ENCODE measurements at places on chromosomes 6 and 20. TPM values are rescaled to one million over a fixed set of nuclear protein-coding genes. Genes with fewer than 3 reads are reported as not detected.

- DNase-seq = no peak
- H3K27ac ChIP-seq = no peak overlapping the region
- no peaks in the 10 kb centered on the region for H3K36me3 ChIP-seq
- H3K4me1 ChIP-seq = no peaks in the 10 kb centered on the region
These were observed 58.1 kb downstream of the TMEM242 start for GRCh38 chr6:157265186-157265585.

- no peaks in the 10 kb centered on the region for H3K36me3 ChIP-seq
- H3K4me3 ChIP-seq = no peak overlapping the region
- H3K4me1 ChIP-seq = no peaks in the 10 kb centered on the region
- DNase-seq = no peak
- H3K27me3 ChIP-seq = no peaks in the 10 kb centered on the region
These were observed 315.2 kb downstream of the TFAP2A start for GRCh38 chr6:10099529-10100140.

DNA sequence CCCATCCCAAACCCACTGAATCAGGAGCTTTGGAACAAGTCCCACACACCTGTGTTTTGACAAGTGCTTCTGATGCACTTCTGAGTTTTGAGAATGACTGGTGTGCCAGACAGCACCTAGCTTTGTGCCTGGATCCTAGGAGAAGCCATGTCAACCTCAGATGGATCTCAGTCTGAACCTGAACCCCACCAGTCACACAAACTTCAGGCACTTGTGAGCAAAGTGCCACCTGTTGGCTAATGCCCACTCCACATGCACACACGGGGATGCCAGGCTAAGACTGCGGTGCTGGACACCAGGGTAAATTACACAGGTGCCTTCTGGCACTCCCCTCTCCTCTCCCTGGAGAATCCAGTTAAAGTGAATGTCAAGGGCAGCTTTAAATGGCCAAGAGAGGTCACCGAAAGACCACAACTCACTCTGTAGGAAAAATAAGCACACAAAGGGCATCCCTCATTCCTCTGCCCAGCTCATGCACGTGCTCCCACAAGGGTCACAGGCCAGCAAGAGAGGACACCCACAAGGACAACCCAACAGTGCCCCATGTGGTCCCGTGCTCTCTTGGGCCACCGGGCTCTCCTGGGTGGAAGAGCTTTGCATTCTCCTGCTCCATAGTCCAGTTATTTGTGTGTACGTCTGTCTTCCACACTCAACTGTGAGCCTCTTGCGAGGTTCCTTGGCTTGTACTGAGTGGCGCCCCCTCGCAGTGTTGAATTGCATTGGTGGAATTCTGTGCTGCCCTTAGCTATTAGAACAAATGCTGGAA, 45.6 kb downstream of the TAF8 start:
- no peak overlapping the region for H3K4me3 ChIP-seq
- H3K36me3 ChIP-seq = no peaks in the 10 kb centered on the region
- no peak for DNase-seq

DNA sequence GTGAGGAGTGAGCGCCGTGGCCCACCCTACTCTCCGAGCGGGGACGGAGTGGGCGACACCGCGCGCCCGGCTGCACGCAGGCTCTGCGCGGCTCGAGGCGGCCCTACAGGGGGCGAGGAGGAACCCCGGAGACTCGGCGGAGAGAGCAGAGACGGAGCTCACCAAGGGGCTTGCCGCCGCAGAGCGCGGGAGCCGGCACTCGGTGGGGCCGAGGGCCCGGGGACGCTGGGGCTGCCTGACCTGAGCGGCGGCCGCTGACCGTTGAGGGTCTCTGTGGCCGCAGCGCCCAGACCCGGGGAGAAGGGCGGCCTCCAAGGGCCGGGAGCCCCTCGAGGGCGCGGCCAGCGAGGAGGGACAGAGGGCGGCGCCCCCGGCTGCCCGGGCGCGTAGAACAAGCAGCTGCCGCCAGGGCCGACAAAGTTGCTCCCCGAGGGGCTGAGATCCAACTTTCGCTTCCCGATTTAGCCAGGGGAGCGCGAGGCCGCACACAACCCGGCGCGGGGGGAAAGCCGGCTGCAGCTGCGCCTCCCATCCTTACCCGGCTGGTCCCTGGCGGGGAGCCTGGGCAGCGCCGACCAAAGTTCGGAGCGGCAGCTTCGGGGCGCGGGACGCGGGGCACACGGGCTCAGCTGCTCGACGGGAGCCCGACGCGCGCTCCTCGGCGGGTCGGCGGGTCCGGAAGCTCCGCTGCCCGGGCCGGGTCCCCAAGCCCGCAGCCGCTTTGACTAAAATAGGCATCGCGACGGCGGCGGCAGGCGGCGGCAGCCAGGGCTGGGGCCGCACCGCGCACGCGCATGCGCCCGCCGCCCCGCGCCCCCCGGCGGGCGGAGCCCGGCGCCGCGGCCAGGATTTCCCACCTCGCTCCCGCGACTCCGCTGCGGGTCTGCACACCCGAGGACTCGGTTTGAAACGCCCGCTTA, 43.1 kb downstream of the POPDC3 start:
- H3K27ac ChIP-seq = no peak overlapping the region
- no peak overlapping the region for H3K4me3 ChIP-seq
- H3K36me3 ChIP-seq = no peaks in the 10 kb centered on the region
- H3K4me1 ChIP-seq = no peaks in the 10 kb centered on the region
- H3K27me3 ChIP-seq = peaks cover 21% of the 10 kb centered on the region

- no peaks in the 10 kb centered on the region for H3K36me3 ChIP-seq
- H3K27ac ChIP-seq = no peak overlapping the region
- no peak overlapping the region for H3K4me3 ChIP-seq
- no peaks in the 10 kb centered on the region for H3K27me3 ChIP-seq
These were observed 97.9 kb downstream of the ADGRG6 start for GRCh38 chr6:142399739-142400138.

- H3K36me3 ChIP-seq = no peaks in the 10 kb centered on the region
- no peak overlapping the region for H3K4me3 ChIP-seq
- no peak overlapping the region for H3K27ac ChIP-seq
These were observed 7.2 kb downstream of the ADGRF1 start for GRCh38 chr6:47034926-47035325.

DNA sequence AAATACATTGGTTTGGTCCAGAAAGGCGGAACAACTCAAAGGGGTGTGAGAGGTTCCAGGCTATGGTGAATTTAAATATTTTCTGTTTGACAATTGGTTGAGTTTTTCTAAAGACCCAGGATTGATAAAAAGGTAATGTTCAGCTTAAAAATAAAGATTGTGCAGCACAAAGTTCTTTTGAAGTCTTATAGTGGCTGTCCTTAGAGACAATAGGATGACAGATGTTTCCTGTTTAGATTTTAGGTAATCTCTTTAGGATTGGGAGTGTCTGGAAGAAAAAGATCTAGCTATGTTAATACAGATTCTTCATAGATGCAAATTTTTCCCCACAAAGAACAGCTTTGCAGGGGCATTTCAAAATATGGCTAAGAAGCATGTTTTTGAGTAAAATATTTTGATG, 119.7 kb downstream of the GRIK2 start:
- no peak overlapping the region for H3K27ac ChIP-seq
- H3K36me3 ChIP-seq = no peaks in the 10 kb centered on the region
- DNase-seq = no peak
- H3K27me3 ChIP-seq = no peaks in the 10 kb centered on the region

GRCh38 chr20:49724408-49725223, 10.9 kb upstream of the B4GALT5 start:
- no peak overlapping the region for H3K4me3 ChIP-seq
- DNase-seq = no peak
- H3K36me3 ChIP-seq = no peaks in the 10 kb centered on the region
- H3K4me1 ChIP-seq = peaks cover 7% of the 10 kb centered on the region

The NOTCH4 gene
- 1.3 TPM for total RNA-seq

The CPXM1 gene
- total RNA-seq = 0.71 TPM

The CRIP3 gene
- 0.63 TPM for total RNA-seq

The PHACTR3 gene
- not detected for total RNA-seq
